ENCODE measurements at places on chromosomes 7 and 10.

GRCh38 chr7:2530071-2530987 is 10.8 kb downstream of the LFNG start:
- no peak for DNase-seq

- no peak for DNase-seq
These were observed 35.3 kb downstream of the PALD1 start for GRCh38 chr10:70513848-70514309.

DNA sequence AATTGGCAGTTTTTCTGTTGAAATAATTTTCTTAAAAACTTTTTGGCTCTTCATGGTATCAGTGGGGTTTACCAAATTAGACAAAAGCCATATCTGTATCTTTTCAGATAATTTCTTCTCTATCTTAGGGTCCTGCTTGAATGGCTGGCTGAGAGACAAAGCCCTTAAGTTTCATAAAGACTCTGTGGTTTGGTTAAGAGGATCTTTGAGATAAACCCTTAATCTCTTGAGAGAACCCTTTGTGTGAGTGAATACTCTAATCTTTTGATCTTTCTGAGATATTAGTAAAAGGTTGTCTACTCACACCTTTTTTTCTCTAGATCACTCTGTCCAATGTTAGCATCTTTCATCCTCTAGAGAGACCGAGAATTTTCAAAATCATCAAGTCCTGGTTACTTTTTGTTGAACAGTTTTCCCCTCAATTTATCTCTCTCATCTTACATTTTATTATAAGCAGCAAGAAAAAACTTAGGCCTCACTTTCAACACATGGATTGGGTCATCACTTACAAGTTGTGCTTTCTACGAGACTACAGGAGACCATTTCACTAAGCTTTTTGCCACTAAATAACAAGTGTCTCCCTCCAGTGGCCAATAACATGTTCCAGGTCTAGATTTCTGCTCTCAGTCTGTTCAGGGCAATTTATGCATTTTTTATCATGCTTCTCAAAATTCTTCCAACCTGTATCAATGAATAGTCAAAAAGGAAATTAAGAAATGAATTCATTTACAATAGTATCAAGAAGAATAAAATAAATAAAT is 28.4 kb downstream of the DNAJC9 start:
- no peak for DNase-seq

DNA sequence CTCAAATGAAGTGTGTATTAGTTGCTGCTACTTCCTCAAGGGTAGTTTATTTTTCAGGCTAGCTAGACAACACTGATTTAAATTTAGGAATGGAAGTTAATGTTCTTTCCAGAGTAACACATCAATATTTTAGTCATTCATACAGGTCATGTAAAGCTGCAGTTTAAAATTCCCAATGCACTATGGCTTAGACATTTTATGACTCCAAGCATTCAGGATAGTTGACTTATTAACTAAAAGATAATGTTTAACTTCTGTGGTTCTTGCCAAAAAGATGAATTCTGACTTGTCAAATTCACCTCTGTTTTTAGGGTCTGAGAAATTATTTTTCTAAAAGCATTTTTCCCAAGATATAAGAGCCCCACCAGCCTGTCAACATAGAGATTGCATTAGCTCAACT is 131.9 kb downstream of the TFPI2 start:
- DNase-seq, result no peak

GRCh38 chr10:1364151-1364910 is 308.1 kb downstream of the WDR37 start:
- DNase-seq, result no peak

- no peak for DNase-seq
These were observed 204.1 kb downstream of the TRIL start for GRCh38 chr7:28754027-28754426.

- no peak for DNase-seq
These were observed 1.2 kb upstream of the PFKFB3 start for GRCh38 chr10:6201516-6201975.

DNA sequence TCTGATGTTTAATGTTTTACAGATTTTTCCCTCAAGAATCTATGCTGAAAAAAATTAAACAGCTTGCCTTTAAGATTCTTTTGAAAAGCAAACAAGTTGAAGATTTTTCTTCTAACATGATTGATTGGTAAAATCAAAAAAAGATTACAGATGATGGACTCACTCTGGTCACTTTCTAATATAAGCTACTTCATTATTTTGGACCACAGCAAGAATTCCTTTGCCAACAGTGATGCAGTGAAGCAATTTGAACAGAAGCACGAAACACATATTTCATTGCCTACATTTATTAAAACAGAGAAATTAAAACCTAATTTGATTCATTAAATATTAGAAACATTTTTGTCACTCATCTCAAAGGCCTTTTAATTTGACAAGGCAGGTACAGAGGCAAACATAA is 82.1 kb upstream of the SGCE start:
- DNase-seq, result no peak

DNA sequence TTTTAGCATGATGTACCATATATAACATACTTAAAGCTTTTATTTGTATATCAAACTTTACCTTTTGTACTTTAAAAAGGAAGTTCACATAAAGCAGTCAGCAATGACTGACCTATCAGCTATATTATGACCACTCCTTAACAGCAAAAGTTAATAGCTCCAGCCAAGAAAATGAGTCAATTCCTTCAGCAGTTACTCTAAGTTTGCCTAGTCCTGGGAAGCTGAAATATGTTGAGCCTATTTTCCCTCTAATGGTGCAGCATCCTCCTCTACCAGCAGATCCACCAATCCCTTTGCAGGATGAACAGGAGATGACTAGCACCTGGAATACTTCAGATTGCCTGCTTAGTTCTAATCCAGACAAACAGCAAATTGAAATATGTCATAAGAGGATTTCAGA is 64.2 kb downstream of the CUL2 start:
- no peak for DNase-seq

DNA sequence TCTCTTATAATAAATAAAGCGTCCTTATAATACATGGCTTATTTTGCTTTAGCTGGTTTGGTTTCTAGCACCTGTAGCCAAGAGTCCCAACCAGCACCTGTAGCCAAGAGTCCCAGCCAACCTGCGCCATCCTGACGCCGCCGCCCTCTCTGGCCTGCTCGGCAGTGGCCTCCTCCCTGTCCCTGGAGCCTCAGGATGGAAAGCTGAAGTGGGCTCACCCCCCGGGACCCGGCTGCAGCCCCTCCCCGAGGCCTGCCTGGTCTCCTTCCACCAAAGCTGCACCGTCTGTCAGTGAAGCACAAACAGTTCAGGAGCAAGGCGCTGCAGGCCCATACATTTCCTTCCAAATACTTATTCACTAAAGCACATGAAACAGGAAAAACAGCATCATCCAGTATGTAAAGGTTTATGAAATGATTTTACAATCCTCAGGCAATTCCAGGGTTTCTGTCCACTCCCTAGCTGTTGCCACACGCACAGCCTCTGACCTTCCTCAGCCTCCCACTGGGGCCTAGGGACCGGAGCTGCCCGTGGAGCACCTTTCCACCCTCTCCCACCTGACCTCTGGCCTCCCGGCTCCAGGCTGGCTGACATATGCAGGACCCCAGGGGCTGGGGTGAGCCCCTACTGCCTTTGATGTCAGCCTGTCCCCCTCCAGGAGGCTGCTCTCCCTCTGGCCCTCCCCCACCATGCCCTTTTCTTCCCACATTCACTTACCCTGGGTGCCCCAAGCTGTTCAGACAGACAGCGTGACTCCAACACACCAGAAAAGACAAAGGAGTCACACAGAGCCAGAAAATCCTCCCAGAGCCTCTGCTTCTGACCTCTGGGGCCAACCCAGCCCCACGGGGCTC is 149.6 kb upstream of the PPP2R2D start:
- no peak for DNase-seq

GRCh38 chr7:18202315-18203045 is 174.8 kb upstream of the PRPS1L1 start:
- DNase-seq, result no peak

DNA sequence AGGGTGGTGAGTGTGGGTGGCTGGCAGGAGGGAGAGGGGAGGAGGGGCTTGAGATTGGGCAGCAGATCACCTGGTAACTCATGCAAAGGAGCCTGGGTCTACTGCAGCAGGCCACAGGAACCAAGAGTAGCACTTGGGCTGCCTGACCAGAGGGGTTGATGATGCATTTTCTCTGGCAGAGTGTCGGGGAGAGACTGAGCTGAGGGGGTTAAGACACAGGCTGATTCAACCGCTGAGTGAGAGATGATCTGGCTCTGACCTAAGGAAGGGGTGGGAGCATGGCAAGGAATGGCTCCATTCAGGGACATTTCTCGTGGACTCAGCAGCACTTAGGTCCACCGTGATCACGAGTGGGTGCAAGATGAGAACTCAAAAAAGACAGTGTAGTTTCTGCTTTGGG is 115.5 kb upstream of the STK17A start:
- DNase-seq, result no peak

GRCh38 chr7:24970676-24971075 is 9.3 kb downstream of the OSBPL3 start:
- DNase-seq, result no peak

DNA sequence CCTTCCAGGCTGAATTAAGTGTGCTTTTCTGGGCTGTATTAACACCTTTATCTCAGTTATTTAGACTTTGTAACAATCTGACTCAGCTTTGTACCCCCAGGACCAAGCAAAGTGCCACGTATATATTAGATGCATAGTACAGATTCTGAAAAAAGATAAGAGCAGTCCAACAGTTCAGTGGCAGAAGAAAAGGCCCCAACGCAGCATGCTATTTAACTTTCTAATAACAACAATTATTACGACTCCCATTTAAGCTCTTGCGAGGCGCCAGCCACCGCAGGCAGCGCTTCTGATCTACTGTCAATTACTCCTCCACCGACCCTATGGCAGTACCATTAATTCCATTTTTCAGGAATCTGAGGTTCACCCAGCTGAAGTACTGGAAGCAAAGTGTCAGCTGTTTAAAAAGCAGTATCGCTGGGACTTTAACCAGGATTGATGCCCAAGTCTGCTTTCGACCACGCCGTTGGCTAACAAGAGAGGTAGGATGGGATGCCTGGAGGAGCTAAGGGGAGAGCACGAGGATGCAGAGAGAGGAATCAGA is 638 bp downstream of the LIPA start:
- DNase-seq, result no peak

DNA sequence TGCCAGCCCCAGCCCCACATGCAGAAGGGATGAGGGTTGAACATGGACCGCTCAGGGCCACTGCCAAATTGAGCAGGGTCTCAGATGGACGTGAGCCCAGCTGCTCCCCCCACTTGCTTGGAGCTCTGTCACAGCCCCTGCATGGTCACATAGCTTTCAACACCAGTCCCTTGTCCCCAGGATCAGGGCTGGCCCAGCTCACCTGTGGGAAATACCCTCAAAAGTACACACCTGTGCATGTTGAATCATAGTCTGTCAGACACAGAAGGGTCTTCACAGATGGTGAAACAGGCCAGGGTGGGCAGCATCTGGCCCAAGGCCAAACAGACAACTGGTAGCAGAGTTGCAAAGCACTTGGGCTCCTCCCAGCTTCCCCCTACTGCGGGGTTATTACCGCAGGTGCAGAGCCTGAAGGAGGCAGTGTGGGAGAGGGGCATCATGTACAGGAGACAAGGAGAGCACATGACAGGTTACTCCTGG is 77.6 kb upstream of the UNC5B start:
- no peak for DNase-seq

- DNase-seq, result no peak
These were observed 489.2 kb upstream of the ZMIZ1 start for GRCh38 chr10:78579576-78579975.

- DNase-seq, result no peak
These were observed 124.3 kb downstream of the THSD7A start for GRCh38 chr7:11707606-11708193.

- DNase-seq, result no peak
These were observed 115.2 kb downstream of the SORBS1 start for GRCh38 chr10:95445837-95446486.

GRCh38 chr10:10294881-10295529 is 722.7 kb upstream of the CELF2 start:
- no peak for DNase-seq

GRCh38 chr10:94409021-94409657 is 6.8 kb downstream of the TBC1D12 start:
- no peak for DNase-seq

DNA sequence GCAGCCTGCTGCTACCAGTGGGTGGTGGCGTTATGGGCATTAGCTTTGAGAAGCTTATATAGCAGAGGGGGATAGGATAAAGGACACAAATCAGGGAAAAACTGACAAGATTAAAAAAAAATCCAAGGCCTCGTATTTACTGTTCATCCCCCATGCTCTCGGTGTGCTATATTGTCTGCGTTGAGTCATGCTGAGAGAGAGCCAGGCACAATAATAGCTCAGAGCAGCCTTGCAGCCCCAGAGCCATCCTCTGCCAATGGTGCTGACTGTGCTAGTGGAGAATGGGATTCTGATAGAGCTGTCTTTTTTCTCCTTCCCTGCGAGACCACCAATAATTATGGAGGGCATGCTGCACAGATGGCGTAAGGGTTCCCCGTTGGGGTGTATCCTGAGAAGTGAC is 51.7 kb upstream of the FZD1 start:
- no peak for DNase-seq

GRCh38 chr7:111960984-111961383 is 245.2 kb downstream of the DOCK4 start:
- DNase-seq, result no peak

DNA sequence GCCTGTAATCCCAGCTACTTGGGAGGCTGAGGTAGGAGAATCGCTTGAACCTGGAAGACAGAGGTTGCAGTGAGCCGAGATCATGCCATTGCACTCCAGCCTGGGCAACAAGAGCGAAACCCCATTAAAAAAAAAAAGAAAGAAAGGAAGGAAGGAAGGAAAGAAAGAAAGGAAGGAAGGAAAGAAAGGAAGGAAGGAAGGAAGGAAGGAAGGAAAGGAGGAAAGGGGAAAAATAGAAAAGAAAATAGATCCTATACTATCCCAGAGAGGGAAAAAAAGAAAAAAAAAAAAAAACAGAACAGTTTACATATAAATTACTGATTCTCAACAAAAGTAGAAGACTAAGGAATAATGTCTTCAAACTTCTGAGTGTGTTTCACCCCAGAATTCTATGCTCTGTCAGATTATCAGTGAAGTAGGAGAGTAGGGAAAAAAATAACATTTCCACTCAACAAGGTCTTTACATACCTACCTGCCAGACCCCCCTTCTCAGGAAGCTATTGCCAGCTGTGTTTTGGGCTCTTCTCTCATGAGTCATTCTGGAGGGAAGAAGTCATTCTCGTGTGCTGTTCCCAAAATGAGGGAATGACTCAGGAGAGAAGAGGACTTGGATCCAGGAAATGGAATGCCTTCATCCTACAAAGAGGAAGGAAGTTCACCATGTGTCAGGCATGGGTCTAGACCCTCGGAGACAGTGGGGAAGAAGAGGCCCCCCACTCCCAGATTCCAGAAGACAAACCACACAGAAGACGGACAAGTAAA is 20.9 kb downstream of the RGS10 start:
- no peak for DNase-seq

GRCh38 chr10:80506189-80506575 is 31.5 kb upstream of the SH2D4B start:
- no peak for DNase-seq

DNA sequence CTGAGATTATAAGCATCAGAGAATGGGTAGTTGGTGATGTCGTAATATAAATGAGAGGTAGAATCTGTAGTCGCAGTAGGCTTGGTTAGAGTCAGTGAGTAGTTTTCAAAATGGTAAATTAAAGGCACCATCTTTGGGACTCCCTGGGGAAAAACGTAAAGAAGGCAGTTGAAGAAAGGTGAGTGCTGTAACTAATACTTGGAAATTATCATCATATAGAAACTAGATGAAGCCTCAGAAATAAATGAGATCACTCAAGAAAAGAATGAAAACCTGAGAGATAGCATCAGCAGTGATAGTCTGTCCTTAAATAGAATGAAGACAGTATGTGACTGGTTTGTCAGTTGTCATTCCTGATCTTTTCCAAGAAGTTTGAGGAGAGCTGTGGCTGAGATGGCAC is 23.8 kb downstream of the PALS2 start:
- no peak for DNase-seq
